Renal cortical epithelial cell (primary cell): ENCODE measurements at places on chromosomes 11 and 22. TPM values are rescaled to one million over a fixed set of nuclear protein-coding genes. Genes with fewer than 3 reads are reported as not detected.

DNA sequence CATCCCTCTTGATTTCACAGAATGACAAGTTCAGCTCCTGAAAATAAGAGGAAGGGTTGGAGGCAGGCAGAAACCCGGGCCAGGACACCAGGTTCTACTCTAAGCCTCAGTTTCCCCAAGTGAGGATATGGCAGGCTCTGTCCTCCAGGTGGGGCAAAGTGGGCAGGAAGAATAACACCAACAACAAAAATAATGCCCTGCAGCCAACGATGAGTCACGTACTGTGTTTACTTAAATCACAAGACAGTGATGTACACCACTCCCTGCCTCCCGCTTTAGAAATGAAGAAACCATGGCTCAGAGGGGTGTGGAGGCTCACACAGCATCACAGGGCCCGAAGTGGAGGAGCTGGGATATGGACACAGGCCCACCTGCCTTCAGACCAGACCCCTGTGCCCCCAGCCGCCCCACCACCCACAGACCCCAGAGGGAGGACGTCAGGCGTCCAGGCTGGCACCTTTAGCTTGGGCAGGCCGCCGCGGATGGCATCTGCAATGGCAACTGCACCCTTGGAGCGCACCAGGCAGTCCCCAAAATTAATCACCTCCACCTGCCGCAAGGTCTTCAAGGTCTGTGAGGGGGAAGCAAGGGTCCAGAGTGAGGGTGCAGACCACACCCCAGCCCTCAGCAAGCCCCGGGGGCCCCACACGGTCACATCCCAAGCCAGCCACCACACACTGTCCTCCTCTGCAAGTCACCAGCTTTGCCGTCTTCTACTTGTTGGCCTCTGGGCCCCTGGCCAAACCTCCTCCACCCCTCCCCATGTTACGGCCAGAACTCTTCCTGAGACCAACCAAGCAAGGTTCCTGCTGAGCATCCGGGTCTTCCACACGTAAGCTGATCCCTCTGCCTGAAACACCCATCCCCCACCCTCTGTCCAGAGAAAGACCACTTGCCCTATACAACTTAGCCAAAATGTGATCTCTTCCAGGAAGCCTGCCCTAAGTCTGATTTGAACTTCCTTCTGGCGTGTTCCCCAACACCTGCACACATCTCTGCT lies 15.8 kb upstream of the CHADL start:
- peak; percentile 67 for DNase-seq

GRCh38 chr22:35462498-35463230 lies 62.7 kb downstream of the MCM5 start:
- no peak for DNase-seq

DNA sequence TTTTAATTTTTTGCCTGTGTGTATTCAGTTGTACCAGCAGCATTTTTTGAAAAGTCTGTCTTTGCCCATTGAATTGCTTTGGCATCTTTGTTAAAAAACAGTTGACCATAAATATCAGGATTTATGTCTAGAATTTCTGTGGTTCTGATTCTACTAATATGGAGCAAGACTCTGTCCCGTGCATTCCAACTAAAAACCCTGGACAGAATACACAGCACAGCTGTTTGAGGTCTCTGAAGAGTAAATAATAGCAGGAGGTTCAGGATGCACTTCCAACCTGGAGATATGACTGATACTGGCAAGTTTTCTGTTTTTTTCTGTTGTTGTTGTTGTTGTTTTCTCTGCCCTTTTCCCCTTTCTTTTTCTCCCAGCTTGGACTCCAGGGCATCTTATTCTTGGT lies 141.9 kb downstream of the TMEM135 start:
- DNase-seq = no peak

GRCh38 chr22:30806391-30806861 lies 111.8 kb downstream of the OSBP2 start:
- DNase-seq = peak; percentile 57

Gene PPP6R3
- total RNA-seq = 130 and 164 TPM in 2 replicates

GRCh38 chr22:23204541-23205157 lies 24.3 kb downstream of the BCR start:
- peak; percentile 52 for DNase-seq

Gene F2
- 1.1 TPM in 1 of 2 replicates, not detected in the other for total RNA-seq

- no peak for DNase-seq
These were observed 24.4 kb downstream of the DDI1 start for GRCh38 chr11:104060820-104061219.

DNA sequence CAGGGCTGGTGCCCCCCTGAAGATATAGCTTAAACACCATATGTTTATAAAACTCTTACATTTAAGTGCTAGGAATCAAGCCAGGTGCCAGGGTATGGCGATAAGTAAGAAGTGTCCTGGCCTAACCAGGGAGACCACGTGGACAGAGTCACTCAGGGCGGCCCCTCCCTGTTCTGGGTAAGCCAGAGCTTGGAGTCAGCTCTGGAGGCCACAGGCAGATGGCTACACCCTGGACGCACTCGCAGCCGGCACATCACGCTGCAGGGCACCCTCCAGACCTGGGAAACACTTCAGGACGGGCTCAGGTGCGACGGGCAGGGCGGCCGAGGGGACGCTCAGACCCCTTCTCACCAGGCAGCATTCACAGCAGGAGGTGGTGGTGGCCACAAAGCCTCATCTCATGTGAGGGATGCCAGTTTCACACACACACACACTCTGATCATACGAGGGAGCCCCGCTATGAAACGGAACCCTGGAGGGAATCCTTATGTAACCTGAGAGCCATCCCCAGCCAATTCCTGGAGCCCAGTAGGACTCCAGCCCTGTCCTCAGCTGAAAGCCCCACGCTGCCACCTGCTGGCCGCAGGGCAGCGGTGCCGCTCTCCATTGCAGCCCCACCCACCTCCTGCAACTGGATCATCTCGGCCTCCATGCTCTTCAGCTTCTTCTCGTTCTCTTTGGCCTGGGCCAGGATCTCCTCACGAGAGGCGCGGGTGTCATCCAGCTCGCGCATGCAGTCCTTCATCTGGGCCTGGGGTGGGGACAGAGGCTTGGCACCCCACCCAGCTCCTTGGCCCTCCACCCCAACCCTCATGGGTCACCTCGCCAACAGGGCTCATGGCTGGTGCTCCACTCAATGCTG lies 33.4 kb downstream of the APOL1 start:
- DNase-seq = peak; percentile 38
